Tongue (tissue), 3 donors: ENCODE measurements at places on chromosomes 13 and 19.

- DNase-seq, result no peak
Observed at GRCh38 chr13:38444904-38445303, 95.3 kb downstream of the UFM1 start.

- no peak for DNase-seq
Observed at GRCh38 chr13:47665043-47665442, 336.0 kb downstream of the SUCLA2 start.

DNA sequence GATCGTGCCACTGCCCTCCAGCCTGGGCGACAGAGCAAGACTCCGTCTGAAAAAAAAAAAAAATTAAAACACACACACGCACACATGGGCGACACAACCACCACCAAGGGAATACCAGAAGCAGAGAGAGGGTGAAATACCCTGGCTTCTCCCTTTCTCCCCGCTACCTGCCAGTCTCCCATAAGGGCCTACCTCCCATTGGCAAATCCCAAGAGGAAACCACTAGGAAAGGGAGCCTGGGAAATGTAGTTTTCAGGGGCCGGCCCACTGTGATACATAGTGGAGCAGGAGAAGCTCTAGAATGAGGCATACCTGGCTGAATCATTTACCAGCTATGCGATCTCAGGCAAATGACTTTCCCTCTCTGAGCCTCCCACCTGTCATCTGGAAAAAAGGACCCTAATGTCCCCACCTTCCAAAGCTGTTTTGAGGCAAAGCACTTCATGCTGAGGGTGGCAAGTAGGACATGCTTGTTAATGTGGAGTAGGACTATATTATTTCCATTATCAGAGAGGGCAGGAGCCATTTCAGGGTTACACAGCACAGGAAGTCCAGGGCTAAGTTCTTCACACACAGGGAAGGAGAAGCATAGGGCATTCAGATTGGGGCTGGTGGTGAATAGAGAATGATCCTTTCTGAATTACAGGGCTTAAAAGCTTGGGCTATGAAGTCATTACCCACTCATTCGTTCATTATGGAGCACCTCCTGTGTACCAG, 14.3 kb upstream of the HNRNPUL1 start:
- DNase-seq, result no peak

- DNase-seq, result no peak
Observed at GRCh38 chr13:42355092-42355485, 83.1 kb downstream of the AKAP11 start.

GRCh38 chr13:96172066-96172465, 82.2 kb downstream of the HS6ST3 start:
- DNase-seq, result no peak

DNA sequence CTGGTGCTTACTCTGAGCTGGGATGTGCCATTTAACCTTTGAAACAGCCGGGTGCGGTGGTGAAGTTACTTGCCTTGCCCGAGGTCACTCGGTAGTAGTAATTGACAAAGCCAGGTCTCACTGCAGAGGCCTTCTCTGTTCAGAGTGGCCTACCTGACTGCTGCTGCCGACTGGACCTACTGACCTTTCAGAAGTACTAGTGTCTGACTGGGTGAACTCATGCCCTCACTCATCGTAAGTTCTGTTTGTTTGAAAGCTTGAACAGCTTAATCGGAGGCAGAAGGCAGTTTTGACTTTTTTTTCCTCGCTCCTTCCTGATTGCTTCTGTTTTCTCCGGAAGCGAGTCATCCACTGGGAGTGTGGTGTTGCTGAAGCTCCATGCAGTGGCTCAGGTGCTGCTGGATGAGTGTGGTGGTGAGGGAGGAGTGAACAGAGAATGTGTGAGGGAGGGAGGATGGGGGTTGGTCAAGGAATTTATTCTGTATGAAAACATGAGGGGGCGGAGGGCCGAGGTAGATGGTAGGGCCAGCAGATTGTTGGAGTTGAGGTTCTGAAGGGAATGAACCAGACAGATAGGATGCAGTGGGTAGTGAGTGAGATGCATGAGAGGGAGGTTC, 2.7 kb downstream of the SPINT2 start:
- DNase-seq, result no peak

GRCh38 chr13:76086729-76087128, 450.6 kb downstream of the LMO7 start:
- DNase-seq, result no peak

- DNase-seq, result no peak
Observed at GRCh38 chr13:78655007-78655406, 3.9 kb downstream of the OBI1 start.

- DNase-seq, result no peak
Observed at GRCh38 chr13:70630247-70630646, 522.0 kb upstream of the KLHL1 start.

- DNase-seq, result peak; percentile 92
Observed at GRCh38 chr19:4455719-4456475, 1.7 kb downstream of the UBXN6 start.

- no peak for DNase-seq
Observed at GRCh38 chr19:7236153-7236552, 58.1 kb downstream of the INSR start.

DNA sequence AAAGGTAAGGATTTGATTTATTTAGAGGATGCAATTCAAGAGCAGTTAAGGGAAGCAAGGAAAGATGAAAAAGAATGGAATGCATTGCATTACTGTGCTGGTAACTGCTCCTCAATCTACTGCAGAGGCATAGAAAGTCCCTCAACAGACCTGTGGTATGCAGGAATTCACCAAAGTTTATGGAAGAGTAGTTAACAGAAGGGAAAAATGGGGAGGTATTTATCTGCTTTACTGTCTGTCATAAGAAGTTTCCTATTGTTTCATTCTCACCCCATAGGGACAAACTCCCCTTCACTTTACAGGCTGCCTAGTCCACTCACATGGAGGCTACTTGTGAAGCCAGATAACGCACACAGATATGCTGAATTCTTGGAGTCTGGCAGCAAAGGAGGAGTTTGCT, 354.9 kb upstream of the SPRY2 start:
- no peak for DNase-seq

GRCh38 chr13:107600971-107601370, 614.4 kb downstream of the LIG4 start:
- no peak for DNase-seq

- DNase-seq, result no peak
Observed at GRCh38 chr19:1609103-1609396, 3.8 kb upstream of the UQCR11 start.

GRCh38 chr19:49687566-49688316, 1.7 kb upstream of the ADM5 start:
- no peak for DNase-seq

- peak; percentile 80 for DNase-seq
Observed at GRCh38 chr19:14561847-14562351, 10.0 kb downstream of the NDUFB7 start.

DNA sequence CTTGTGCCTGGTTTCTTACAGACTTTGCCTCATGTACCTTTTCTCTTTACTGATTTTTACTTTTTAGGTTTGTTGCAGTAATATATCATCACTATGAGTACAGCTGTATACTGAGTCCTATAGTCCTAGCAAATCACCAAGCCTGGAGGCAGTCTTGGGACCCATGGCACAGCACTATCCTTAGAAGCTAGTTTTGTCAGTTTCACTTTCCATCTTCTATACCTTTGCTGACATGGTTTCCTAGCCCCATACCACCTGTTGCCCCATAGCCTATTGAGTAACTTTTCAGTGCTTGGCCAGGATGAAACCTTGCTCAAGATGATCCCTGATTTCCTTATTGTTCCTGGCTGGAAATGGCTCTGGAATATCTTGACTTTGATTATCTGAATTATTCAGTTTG, 826.4 kb downstream of the GPC5 start:
- no peak for DNase-seq
